ENCODE measurements at places on chromosomes 12 and 14. TPM values are rescaled to one million over a fixed set of nuclear protein-coding genes. Genes with fewer than 3 reads are reported as not detected.

Gene C12orf50
- total RNA-seq: not detected

Gene POC1B
- total RNA-seq: 9.9 TPM

Gene CLEC7A
- not detected for total RNA-seq

Gene EEA1
- total RNA-seq: 10.2 TPM

Gene NYNRIN
- 24.0 TPM for total RNA-seq

Gene SINHCAF
- total RNA-seq: 16.7 TPM

Gene SLC39A5
- not detected for total RNA-seq

Gene IFNG-AS1
- not detected for total RNA-seq

Gene BICDL1
- 0.09 TPM for total RNA-seq

Gene SLC35E3
- total RNA-seq: 1.8 TPM

Gene TMEM253
- not detected for total RNA-seq

Gene ANO2
- not detected for total RNA-seq

Gene FOXG1
- not detected for total RNA-seq

Gene NANOG
- total RNA-seq: not detected

Gene SERPINA10
- not detected for total RNA-seq

Gene KLRK1
- not detected for total RNA-seq

Gene GPR135
- total RNA-seq: 2.1 TPM

Gene RIPK3
- 0.35 TPM for total RNA-seq

Gene KRT6C
- not detected for total RNA-seq

Gene POTEG
- total RNA-seq: not detected

Gene CEBPE
- not detected for total RNA-seq

Gene HNF1A
- total RNA-seq: 0.23 TPM

Gene RTL1
- not detected for total RNA-seq

Gene OR10G3
- not detected for total RNA-seq

Gene GALNT16
- 1.1 TPM for total RNA-seq

Gene SLC6A13
- not detected for total RNA-seq

Gene TMEM52B
- 0.82 TPM for total RNA-seq

Gene TMEM260
- 10.9 TPM for total RNA-seq

Gene TAS2R7
- total RNA-seq: not detected

Gene SMIM41
- 2.0 TPM for total RNA-seq

Gene PIWIL1
- total RNA-seq: not detected

Gene GUCY2C
- not detected for total RNA-seq

Gene P2RX7
- total RNA-seq: 2.5 TPM

Gene ACVR1B
- total RNA-seq: 16.1 TPM

Gene SELPLG
- total RNA-seq: 2.6 TPM

Gene SLC15A4
- 46.1 TPM for total RNA-seq

Gene RNASE7
- total RNA-seq: not detected

Gene AMDHD1
- total RNA-seq: not detected

Gene KLHL28
- 4.2 TPM for total RNA-seq

Gene ANKRD33
- not detected for total RNA-seq

Gene SSPN
- total RNA-seq: 15.3 TPM

Gene FAM181A
- total RNA-seq: not detected

Gene IL22
- total RNA-seq: not detected

Gene GNG2
- total RNA-seq: 9.1 TPM

Gene TSPAN19
- not detected for total RNA-seq

Gene CCDC196
- not detected for total RNA-seq

Gene OXA1L
- 84.5 TPM for total RNA-seq

Gene KRT2
- not detected for total RNA-seq

Gene RERGL
- total RNA-seq: not detected

Gene SDS
- 0.09 TPM for total RNA-seq

Gene DHH
- not detected for total RNA-seq

Gene OTX2
- not detected for total RNA-seq

Gene ACSM4
- total RNA-seq: not detected

Gene BEGAIN
- 0.35 TPM for total RNA-seq

Gene NPFF
- total RNA-seq: not detected

Gene MOK
- 24.7 TPM for total RNA-seq

Gene PRPH
- not detected for total RNA-seq

Gene RAD9B
- not detected for total RNA-seq

Measured in pericardium fibroblast (primary cell).